AG09319 (cell line): ENCODE measurements at places on chromosomes 3 and 15.

DNA sequence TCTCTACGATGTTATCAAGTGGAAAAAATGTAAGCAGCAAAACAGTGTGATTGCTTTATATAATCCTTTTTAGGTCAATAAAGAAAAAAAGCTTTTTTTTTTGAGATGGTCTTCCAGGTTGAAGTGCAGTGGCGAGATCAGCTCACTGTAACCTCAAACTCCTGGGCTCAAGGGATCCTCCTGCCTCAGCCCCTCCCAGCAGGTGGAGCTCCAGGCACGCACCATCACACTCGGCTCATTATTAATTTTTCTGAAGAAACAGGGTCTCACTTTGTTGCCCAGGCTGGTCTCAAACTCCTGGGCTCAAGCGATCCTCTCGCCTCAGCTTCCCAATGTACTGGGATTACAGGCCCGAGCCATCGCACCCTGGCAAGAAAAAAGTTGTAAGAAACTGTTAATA lies 17.3 kb downstream of the RNF168 start:
- no peak for DNase-seq

- no peak for DNase-seq
Observed at GRCh38 chr3:9222956-9223639, 26.3 kb downstream of the SRGAP3 start.

- DNase-seq, result no peak
Observed at GRCh38 chr3:65107174-65107573, 419.4 kb upstream of the ADAMTS9 start.

DNA sequence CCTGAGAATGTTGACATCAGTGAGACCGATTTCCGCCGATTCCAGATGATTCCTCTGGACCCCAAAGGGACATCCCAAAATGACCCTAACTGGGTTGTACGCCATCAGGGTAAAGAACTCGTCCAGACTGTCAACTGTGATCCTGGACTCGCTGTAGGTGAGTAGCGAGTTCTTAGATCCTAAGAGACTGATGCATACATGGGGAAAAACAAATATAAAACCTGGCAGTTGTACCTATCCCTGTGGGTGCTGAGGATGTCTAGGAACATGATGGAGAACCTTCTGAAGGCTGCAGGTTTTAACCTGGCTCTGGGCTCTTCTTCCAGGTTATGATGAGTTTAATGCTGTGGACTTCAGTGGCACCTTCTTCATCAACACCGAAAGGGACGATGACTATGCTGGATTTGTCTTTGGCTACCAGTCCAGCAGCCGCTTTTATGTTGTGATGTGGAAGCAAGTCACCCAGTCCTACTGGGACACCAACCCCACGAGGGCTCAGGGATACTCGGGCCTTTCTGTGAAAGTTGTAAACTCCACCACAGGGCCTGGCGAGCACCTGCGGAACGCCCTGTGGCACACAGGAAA lies 12.3 kb downstream of the THBS1 start:
- peak; percentile 36 for DNase-seq

GRCh38 chr15:66558271-66558670 lies 7.5 kb downstream of the LCTL start:
- DNase-seq, result no peak

DNA sequence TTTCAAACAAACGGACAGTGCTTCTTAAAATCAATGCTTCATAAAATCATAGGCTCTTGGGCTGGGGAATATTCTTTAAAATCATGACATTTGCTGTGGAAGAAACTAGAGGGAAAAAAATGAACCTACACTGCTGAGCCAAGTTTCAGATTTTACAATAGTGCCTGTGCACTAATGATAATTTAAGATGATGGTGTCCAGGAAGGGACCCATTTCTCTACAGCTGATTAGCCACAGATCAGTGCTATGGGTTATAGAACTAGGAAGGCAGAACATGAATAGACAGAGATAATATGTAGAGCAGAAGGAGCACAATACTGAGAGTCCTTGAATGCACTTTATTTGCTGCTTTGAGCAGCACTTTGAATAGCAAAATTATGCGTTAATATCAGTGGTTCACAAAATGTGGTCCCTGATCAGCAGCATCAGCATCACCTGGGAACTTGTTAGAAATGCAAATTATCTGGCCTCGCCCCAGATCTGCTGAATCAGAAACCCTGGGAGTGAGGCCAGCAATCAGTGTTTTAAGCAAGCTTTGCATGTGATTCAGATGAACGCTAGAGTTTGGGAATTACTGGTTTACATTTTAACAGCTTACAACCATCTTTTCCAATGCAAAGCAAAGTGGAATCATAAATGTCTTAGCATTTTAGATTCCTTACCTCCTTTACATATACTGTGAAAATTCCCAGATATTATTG lies 135.8 kb upstream of the ANKRD28 start:
- peak; percentile 38 for DNase-seq

GRCh38 chr3:184795522-184796190 lies 16.3 kb upstream of the VPS8 start:
- no peak for DNase-seq

GRCh38 chr3:61780016-61780415 lies 218.6 kb downstream of the PTPRG start:
- no peak for DNase-seq

DNA sequence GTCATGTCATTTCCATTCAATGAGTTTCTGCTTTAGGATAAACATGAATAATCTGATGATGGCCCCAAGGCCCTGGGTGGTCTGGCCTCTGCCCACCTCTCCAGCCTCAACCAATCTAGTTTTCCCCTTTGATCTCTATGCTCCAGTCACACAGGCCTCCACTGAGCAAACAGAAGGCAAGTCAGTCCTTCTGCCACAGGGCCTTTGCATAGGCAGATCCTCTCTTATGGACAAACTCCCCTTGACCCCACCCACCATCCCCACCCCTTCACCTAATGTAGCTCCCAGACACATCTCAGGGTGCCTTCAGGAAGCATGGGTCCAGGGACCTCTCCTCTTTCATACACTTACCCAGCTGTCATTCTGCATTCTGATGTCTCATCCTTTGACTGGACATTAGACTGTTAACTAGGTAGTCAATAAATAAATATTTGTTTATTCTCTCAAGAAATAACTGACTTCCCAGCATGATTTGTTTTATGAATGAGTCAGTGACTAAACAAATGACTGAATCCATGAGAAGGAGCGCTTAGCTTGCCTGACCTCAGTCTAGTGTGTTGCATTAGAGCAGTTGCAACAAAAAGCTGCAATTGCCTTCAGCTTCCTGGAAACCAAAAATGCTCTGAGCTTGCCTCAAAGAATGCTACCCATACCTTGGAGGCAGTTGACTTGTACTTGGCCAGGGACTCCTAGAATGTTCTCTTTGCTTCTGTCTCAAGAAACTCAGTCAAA lies 386.6 kb upstream of the WNT5A start:
- DNase-seq, result no peak

GRCh38 chr3:62708638-62709373 lies 166.4 kb downstream of the CADPS start:
- no peak for DNase-seq

GRCh38 chr3:122952520-122952919 lies 75.0 kb downstream of the SEMA5B start:
- no peak for DNase-seq

GRCh38 chr3:41603807-41604206 lies 358.1 kb downstream of the ULK4 start:
- DNase-seq, result no peak

GRCh38 chr15:60416484-60416883 lies 18.7 kb upstream of the ANXA2 start:
- DNase-seq, result no peak

DNA sequence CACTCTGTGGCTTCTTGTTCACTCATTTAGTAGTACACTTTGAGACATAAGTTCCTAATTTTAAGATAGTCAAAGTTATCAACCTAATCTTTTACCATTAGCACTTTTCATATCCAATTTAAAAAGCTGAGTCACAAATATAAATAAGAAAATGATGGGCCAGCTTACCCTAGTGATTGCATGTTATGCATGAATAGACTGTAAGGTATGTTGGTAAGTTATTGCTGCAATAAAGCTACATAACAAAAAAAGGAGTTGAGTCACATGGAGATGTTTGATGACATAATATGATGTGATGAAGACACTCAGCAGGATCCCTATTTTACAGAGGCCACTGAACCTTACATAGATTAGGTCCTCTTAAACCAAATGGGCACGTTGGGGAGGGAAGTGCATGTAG lies 161.3 kb downstream of the OCA2 start:
- no peak for DNase-seq
